Common myeloid progenitor, CD34-positive (primary cell): ENCODE measurements at places on chromosomes 6 and 20.

DNA sequence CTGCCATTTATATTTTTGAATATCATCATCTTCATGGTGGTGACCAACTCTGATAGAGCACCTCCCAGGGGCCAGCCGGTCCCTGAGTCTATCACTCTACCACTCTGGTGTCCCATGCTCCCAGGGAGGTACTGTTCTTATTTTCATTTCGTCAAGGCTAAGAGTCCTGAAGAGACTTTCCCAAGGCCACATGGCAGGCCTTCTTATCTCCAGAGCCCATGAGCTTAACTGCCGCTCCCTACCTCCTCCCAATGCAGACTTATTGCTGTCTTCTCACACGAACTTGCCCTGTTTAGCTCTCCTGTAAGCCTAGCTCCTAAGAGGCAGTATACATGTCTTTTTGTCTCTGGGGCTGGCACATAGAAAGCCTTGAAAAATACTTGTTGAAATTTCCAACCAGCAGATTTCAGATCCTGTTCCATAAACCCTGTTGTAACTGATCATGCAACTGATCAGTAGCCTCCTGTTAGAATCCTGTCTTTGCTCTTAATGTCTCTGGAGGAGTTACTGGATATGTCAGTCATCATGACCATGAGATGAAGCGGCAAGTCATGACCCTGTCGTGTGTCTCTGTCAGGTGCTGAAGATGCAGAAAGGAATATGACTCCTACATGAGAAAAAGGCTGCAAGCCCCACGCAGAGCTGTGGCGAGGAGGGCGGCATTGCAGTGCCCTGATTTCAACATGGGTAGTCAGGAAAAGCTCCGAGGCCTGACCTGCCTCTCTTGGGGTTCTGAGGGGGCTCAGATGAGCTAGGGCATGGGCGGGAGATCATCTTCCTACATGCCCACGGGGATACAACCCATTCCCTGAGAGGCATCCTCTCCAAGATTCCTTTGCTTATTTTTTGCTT lies 60.0 kb downstream of the TTI1 start:
- no peaks in the 10 kb centered on the region for H3K27me3 ChIP-seq
- H3K4me1 ChIP-seq: peaks cover 7% of the 10 kb centered on the region
- H3K4me3 ChIP-seq: no peak overlapping the region
- H3K27ac ChIP-seq: no peak overlapping the region
- no peaks in the 10 kb centered on the region for H3K36me3 ChIP-seq

DNA sequence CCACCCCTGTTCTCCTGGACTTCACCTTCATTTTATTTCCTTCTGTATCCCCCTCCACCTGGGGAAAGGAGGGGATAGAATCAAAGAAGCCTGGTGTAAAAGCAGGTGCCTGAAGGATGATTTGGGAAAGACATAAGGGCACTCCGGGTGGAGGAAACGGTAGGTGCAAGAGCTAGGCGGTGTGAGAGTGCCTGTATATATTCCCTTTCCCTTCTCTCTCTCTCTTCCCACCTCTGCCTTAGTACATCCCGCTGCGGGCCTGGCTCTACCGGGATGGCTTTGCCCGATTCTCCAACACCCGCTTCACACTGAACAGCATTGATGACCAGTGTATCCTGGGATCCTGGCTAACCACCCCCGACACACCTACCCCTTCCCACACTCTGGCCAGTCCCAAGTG lies 26.2 kb downstream of the PDRG1 start:
- no peak overlapping the region for H3K27ac ChIP-seq
- H3K4me3 ChIP-seq: no peak overlapping the region
- no peak for DNase-seq
- H3K4me1 ChIP-seq: peaks cover 11% of the 10 kb centered on the region

GRCh38 chr6:121520337-121521163 lies 85.1 kb downstream of the GJA1 start:
- no peaks in the 10 kb centered on the region for H3K27me3 ChIP-seq
- H3K4me1 ChIP-seq: no peaks in the 10 kb centered on the region
- H3K27ac ChIP-seq: no peak overlapping the region
- no peak overlapping the region for H3K4me3 ChIP-seq
- no peaks in the 10 kb centered on the region for H3K36me3 ChIP-seq
- no peak for DNase-seq

DNA sequence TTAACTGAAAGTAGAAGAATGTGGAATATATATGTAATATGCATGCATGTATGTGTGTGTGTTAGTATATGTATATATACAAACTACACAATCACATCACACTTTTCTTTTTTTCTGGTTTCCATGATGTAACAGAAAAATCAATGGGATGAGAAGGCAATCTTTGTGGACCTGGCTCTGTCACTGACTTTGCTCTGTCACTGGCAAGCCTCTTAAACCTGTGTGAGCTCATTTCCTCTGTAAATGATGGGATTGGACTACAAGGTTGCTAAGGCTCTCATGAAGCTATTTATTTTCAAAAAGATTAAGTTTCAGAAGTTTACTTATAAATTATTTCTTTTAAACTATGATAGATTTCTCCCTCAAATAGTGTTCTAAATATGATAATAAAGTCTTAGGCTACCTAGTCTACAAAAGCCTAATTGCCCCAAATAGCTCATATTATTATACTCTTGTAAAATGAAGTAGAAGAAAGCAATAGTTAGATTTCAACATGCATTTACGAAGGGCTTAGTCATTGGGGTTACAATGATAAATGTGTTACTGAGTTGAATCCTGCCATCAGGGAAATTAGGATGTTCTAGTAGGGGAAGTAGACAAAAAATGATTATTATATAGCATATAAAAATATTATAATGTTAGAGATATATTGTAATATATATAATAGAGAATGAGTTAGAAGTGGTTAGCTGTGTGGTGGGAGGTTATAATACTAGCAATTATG lies 129.3 kb downstream of the AFG1L start:
- H3K36me3 ChIP-seq: no peaks in the 10 kb centered on the region
- no peak overlapping the region for H3K4me3 ChIP-seq
- no peak overlapping the region for H3K27ac ChIP-seq
- H3K27me3 ChIP-seq: no peaks in the 10 kb centered on the region
- H3K4me1 ChIP-seq: no peaks in the 10 kb centered on the region
- DNase-seq: no peak

DNA sequence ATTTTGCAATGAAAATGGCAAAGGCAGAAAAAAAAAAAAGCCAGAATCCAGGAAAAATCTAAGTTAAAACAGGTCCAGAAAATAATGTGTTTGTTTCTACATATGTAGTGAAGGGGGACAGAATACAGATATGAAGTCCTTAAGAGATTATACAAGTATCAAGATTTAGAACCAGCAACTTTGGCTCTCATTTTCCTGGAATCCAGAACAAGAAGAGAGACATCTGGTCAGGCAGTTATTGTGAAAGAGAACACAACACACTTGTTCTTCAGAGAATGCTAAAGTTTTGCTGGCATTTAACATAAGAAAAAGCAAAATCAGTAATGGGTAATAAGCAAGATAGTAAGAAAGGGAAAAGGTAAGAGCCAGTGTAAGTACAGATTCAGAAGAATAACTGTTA lies 21.1 kb downstream of the BAG2 start:
- no peak for DNase-seq
- no peak overlapping the region for H3K27ac ChIP-seq
- H3K27me3 ChIP-seq: no peaks in the 10 kb centered on the region
- H3K4me3 ChIP-seq: no peak overlapping the region

DNA sequence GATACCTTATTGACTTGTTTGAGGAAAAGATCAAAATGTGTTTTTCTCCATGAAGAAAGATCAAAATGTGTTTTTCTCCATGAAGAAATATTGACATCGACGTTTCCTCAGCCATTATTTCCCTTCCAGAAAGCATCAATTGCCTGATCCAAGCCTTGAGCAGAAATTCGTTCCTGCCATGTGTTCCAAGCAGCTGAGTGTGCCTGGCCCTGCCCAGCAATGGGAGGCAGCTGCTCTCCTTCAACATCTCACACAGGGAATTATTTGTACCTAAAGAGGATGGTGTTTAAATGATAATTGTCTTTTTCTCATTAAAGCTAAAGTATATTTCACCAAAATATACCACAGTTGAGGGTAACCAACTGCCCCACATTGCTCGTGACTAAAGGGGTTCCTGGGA lies 7.8 kb upstream of the DUSP22 start:
- peaks cover 13% of the 10 kb centered on the region for H3K4me1 ChIP-seq
- no peaks in the 10 kb centered on the region for H3K36me3 ChIP-seq
- no peak overlapping the region for H3K4me3 ChIP-seq
- no peaks in the 10 kb centered on the region for H3K27me3 ChIP-seq

- no peaks in the 10 kb centered on the region for H3K4me1 ChIP-seq
- H3K27ac ChIP-seq: no peak overlapping the region
- no peak for DNase-seq
- H3K36me3 ChIP-seq: no peaks in the 10 kb centered on the region
These were observed 45.2 kb upstream of the KCNK16 start for GRCh38 chr6:39367700-39368099.

GRCh38 chr6:36492621-36493020 lies 49.8 kb downstream of the KCTD20 start:
- H3K4me3 ChIP-seq: no peak overlapping the region
- peaks cover 3% of the 10 kb centered on the region for H3K4me1 ChIP-seq
- no peaks in the 10 kb centered on the region for H3K27me3 ChIP-seq
- peaks cover 55% of the 10 kb centered on the region for H3K36me3 ChIP-seq

DNA sequence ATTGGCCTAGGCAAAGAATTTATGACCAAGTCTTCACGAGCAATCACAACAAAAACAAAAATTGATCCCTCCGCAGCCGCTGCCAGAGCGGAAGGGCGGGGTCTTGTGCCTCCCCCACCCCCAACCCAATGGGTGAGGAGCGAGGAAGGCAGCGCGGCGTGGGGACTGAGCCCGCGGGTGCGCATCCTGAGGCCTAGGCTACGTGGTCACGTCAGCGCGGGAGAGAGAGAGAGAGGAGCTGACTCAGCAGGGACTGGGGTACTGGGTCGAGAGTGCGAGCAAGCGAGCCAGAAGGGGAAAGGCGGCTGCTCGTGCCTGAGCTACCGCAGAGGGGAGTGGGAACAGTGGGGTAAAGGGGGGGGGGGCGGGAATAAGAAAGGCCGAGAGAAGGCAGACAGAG lies 90.1 kb upstream of the FERMT1 start:
- no peaks in the 10 kb centered on the region for H3K4me1 ChIP-seq
- no peak for DNase-seq
- H3K36me3 ChIP-seq: no peaks in the 10 kb centered on the region
- H3K27ac ChIP-seq: no peak overlapping the region
- no peak overlapping the region for H3K4me3 ChIP-seq
- no peaks in the 10 kb centered on the region for H3K27me3 ChIP-seq

- no peaks in the 10 kb centered on the region for H3K4me1 ChIP-seq
- no peak for DNase-seq
- H3K27ac ChIP-seq: no peak overlapping the region
- no peaks in the 10 kb centered on the region for H3K36me3 ChIP-seq
- no peak overlapping the region for H3K4me3 ChIP-seq
- H3K27me3 ChIP-seq: peaks cover 4% of the 10 kb centered on the region
These were observed 555.6 kb downstream of the CD83 start for GRCh38 chr6:14673201-14673600.

DNA sequence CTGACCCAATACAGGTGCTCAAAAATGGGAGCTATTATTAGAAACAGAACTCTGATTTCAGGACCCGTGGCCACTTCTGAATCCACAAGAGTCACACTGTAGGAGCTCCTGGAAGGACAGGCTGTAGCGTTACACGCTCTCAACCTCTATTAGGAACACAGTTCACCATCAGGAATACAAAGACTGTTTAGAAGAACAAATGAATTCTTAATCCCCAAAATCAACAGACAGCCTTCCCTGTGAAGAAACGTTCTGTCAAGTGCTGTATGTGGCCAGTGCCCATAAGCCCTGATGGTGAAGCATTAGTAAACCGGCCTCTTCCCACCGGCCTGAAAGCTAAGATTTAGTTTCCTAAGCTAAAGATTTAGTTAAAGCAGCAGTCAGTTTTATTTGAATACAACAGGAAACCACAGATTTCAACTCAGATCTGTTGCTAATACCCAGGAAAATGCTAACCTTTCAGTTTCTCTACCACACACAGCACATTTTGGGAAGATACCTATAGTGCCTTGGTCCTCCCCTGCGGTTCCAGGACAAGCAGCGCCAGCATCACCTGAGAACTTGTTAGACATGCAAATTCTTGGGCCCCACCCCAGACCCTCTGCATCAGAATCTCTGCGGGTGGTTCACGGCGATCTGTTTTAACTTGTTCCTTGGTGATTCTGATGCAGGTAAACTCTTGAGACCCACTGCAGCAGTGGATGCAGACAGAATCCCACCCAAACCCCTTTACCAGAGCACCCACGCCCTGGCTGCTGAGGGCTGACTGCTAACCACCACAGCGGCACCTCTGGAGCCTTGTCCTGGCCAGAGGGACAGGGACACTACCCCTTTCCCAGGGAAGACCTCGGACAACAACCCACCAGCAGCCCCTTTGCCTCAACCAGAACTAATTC lies 33.4 kb downstream of the MTRES1 start:
- peak; percentile 54 for DNase-seq
- H3K27ac ChIP-seq: no peak overlapping the region
- H3K36me3 ChIP-seq: no peaks in the 10 kb centered on the region
- H3K27me3 ChIP-seq: peaks cover 6% of the 10 kb centered on the region
- no peak overlapping the region for H3K4me3 ChIP-seq

DNA sequence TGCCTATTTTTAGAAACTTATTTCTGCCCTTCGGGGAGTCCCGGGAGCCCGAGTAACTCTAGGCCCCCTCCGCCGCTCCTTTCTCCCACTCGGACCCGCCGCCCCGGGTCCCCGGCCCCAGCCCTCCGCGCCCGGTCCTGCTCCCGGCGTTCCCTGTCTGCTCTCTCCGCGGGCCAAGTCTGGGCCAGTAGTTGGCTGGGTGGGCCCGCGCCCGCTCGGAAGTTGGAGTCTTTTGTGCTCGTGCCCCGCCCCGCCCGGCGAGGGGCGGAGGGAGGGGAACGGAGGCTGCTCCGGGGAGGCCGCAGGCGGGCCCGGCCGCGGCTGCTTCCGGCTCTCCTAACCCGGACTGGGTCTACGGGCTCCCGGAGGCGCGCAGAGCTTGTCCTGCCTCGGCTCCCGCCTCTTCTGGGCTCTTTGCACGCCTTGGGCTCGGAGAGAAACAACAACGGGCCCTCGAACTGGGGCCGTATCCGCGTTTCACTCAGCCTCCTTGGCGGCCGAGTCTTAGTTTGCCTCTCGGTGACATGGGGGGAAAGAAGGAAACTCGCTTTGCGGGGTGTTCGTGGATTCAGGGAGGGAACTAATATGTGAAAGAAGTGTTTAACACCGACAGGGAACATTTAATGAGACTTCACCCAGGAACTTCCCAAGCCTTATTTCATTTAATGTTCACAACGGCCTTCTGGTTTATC lies 657 bp downstream of the RALY start:
- H3K4me1 ChIP-seq: peaks cover 15% of the 10 kb centered on the region
- H3K4me3 ChIP-seq: peak overlapping the region; percentile 96
- no peaks in the 10 kb centered on the region for H3K27me3 ChIP-seq
- DNase-seq: peak; percentile 85
- H3K36me3 ChIP-seq: peaks cover 9% of the 10 kb centered on the region

- H3K4me3 ChIP-seq: no peak overlapping the region
- DNase-seq: no peak
- H3K27me3 ChIP-seq: no peaks in the 10 kb centered on the region
- no peak overlapping the region for H3K27ac ChIP-seq
- H3K36me3 ChIP-seq: peaks cover 12% of the 10 kb centered on the region
These were observed 55.4 kb upstream of the MOXD1 start for GRCh38 chr6:132456700-132457143.

- peaks cover 17% of the 10 kb centered on the region for H3K4me1 ChIP-seq
- H3K4me3 ChIP-seq: no peak overlapping the region
- no peak overlapping the region for H3K27ac ChIP-seq
- no peaks in the 10 kb centered on the region for H3K27me3 ChIP-seq
- H3K36me3 ChIP-seq: no peaks in the 10 kb centered on the region
- peak; percentile 36 for DNase-seq
These were observed 3.8 kb upstream of the TNFAIP3 start for GRCh38 chr6:137863091-137863797.

GRCh38 chr6:54284161-54284860 lies 23.9 kb upstream of the TINAG start:
- no peak overlapping the region for H3K4me3 ChIP-seq
- no peak for DNase-seq
- no peaks in the 10 kb centered on the region for H3K27me3 ChIP-seq
